ENCODE measurements at places on chromosomes 1 and 21.

DNA sequence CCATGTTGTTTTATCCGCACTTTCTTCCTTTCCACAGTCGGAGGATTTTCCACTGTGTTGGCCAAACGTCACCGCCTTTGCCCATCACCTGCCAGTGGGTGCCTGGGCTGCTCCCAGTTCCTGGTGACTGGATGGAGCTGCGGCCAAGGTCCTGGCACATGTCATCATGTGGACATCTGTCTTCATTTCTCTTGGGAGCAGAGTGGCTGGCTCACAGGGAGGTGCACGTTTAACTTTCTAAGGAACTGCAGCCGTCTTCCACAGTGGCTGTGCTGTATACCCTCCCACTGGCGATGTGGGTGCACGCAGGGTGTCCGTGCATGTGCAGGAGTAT is 19.5 kb upstream of the RNF223 start:
- peak; percentile 49 for DNase-seq

GRCh38 chr21:43908167-43908566 is 43.1 kb downstream of the AGPAT3 start:
- DNase-seq: no peak

DNA sequence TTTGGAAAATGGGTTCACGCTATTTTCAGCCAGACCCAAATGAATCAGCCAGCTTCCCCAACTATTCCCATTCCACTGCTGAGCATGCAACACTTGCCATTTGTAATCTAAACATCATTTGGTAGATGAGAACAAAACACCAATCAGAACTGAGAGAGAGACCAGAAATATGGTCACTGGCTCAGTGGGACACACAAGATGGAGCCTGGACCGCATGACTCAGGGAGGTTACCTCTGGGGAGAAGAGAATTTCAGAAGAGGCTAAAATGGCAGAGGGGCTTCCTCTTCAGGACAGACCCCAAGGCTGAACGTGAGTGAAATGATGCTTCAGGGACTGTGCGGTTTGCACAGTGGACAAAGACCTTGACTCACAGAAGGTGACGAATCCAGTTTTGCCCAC is 126.6 kb downstream of the URB2 start:
- DNase-seq: no peak

DNA sequence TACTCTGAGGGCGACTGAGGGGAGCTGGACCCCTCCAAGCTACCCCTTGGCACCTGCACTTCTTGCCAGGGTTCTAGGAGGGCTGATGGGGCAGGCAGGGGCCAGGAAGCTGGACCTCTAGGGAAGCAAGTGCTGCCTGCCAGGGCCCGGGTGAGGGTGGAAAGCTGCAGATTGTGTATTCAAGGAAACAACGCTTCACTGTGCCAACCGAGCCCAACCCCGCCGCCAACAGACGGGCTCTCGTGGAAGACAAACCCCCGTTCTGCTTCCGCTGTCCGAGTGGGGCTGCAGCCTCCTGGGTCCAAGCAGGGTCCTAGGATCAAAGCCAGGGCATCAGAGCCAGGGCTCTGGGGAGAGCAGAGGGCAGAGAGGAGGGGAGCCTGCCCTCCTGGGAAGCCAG is 3.2 kb downstream of the EFHD2 start:
- no peak for DNase-seq
